ENCODE measurements at places on chromosomes 2 and 18.

DNA sequence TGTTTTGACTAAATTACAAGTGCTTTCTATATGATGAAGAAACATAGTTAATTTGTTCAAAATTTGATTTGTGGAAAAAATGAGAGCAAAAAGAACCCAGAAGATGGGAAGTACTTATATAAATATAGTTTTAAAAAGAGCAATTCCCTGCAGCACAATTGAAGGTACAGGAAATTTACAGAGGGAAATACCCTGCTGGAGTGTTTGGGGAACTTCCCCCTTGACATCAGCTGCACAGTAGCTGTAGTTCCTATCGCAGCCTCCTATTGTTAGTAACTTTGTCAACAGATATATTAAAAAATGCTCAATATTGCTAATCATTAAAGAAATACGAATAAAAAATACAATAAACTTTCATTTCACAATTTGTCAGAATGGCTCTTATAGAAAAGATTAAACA, 1118.8 kb upstream of the ZEB2 start:
- no peak for DNase-seq

DNA sequence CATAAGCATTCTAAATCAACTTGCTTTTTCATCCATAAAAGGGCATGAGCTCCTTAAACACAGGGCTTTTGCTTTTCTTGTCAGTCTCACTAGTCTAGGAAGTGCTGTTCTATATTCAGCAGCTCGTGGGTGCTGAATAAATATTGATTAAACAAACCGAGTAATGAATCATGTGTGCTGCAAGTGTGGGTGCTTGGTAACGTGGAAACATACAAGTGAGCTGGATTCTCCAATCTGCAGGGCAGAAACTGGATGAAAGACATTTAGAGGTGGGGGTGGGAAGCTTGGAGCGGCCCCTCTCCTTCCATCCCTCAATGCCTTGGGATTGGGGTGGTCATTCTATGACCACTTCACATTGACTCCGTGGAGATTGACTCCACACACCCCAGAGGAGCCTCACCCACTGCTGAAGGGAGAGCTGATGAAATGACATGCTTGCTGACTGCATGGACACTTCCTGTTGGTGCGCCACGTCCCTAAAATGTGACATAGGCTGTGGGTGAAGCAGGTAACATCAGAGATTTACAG, 114.6 kb downstream of the DOCK10 start:
- DNase-seq, result no peak

DNA sequence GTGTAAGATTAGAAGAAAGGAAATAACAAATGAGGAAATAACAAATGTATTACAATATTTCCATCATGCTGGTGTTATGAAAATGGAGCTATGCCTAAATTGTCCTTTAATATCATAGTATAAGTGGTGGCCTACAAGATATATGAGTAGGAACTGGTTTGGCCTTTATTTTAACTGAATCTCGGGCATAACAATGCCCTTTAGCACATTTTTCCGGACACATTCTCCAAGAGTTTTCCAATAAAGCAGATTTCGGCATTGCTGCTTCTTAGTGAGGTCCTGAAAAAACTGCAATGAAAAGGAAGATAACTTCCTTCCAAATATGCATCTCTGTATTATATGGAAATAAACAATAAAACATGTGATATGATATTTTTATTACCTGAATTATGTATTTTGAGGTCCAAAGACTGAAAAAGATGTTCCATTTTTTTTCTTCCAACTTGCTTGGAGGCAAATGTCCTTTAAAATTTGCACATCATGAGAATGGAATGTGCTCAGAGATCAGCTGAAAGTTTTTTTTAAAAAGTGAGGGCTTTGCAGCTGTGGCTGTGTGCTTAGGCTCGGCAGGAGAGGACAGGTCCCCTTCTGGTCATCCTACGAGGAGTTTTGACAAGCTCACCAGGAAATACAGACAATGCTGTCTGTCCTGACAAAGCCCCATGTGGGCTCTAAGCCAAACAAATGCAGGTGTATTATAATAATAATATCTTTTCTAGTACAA, 132.3 kb upstream of the RND3 start:
- no peak for DNase-seq

- DNase-seq, result no peak
These were observed 88.6 kb upstream of the EML6 start for GRCh38 chr2:54634564-54635511.

DNA sequence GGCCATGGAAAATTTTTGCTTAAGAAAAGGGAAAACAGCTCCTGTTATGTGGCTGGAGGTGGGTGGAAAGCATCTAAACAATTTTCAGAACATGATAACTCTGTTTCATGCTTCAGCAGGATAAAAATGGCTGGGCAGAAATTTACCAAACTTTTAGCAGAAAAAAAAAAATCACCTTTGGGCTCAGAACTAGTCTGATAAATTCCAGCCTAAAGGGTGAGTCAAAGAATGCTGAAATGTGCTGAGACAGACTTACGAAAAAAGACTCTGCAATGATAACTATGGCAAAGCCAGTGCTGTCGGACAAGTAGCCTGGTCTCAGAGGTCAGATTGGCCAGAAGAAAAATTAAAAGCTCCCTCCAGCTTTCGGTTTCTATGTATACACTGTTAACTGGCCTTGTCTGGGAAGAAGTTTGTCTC, 123.6 kb downstream of the LRATD1 start:
- DNase-seq, result no peak

- no peak for DNase-seq
These were observed 31.5 kb upstream of the LYPD6B start for GRCh38 chr2:149006883-149007543.

- DNase-seq, result no peak
These were observed 955 bp upstream of the BBS5 start for GRCh38 chr2:169478339-169478738.

DNA sequence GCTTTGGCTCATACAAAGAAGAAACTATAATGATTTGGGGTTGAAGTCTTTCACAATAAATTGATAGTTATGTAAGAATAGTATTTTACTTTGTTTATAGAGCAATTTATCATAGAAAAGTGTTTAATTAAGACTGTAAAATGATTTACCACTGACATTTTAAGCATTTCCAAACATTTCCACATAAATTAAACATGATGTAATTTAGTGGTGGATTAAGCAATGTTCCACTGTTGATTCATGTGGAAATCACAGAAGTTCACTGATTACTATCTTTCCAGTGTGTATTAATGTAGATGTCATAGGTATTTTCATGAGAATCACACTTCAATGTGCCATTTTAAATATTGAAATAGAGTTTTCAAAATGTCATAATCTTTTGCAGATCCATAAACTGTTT, 40.1 kb upstream of the GRB14 start:
- no peak for DNase-seq

GRCh38 chr2:109435901-109436598, 177.7 kb downstream of the SEPTIN10 start:
- DNase-seq, result no peak

DNA sequence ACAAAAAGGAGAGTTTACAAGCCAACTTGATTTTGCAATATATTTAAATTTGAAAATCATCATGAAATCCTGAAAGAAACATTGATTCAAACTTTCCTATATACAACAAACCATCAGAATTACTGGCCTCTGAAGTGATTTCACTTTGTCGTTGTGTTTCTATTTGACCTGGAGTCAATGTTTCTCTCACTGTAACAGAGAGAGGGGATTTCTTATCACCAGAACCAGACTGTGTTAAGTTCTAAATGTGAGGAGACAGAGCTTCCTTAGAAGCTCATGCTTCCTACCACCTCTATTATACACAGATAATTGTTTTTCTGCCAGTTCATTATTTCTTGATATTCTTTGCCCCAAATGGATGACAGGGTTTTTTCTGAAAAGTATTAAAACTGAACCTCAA, 245.0 kb upstream of the RND3 start:
- DNase-seq, result no peak

DNA sequence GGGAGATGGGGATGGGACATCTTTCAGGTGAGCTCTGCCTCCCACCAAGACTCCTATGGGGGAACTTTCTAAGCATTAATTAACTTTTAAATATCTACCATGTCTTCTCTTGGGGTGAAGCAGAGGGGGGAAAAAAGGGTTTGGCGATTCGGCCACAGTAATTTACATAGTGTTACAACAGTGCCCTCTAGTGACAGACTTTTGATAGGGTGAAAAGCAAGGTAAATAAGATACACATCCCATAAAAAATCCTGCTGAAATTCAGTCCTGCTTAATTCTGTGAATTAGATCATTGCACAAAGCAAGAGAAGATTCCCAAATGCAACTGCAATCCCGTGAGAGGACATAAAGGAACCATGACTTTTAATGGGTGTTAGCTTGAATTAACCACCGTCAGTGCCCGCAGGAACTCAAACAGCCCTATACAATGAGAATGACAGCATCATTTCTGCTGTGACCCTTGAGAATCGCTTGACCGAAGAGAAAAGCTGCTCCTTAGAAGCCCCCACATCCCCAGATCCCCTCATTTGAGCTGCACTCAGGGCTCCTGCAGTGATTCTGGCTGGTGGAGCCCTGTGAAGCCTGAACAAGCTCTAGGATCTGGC, 32.8 kb downstream of the FAM124B start:
- DNase-seq, result peak; percentile 29

DNA sequence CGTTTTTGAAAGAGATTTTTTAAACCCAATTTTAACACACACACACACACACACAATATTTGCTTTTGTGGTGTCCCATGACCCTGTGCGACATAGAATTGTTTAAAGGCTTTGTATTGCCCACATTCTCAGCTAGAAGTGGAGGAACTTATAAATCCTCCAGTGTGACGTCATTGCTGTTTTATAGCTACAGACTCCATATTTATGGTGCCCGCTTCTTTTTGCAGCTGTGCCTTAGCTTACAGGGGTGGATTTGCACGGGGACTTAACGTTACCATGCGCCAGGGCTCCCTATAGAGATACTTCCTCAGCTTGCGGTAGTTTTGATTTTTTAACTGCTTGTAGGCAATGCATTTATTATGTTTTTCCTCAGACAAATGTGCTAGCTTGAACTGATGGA, 101.9 kb upstream of the SMIM21 start:
- no peak for DNase-seq

- DNase-seq, result no peak
These were observed 501 bp downstream of the RETREG2 start for GRCh38 chr2:219178377-219179175.

DNA sequence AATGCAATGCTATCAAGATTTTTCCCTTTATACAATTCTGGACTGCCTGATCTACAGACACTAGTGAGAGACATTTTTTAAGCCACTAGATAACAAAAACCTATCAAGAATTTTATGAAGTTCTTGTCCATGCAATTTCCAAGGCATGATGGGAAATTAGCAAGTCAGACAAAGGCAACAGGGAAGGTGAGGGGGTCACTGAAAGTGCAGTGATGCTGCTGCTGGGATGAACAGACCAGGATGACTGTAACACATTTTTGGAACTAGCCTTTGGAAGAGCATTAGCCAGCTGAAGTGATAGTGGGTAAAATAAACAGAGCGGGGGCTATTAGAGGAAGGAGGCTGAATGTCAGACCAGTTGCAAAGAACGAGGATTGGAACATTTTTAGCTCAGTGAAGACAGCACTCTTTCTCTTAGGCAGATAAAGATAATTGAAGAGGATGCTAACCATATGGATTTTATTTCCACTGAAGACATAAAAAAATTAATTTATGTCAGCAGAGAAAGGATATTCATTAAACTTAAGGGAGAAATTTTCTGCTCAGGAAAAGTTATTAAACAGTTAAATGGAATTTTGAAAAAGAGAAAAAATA, 17.9 kb downstream of the NRXN1 start:
- DNase-seq, result peak; percentile 63

GRCh38 chr2:241771286-241772062, 5.1 kb upstream of the GAL3ST2 start:
- DNase-seq, result no peak

- DNase-seq, result peak; percentile 88
These were observed 2.5 kb downstream of the IGFBP5 start for GRCh38 chr2:216692636-216693413.

GRCh38 chr2:181823405-181823804, 68.1 kb upstream of the ITPRID2 start:
- DNase-seq, result no peak

GRCh38 chr18:78974115-78974761, 5.4 kb upstream of the SALL3 start:
- no peak for DNase-seq

- DNase-seq, result peak; percentile 0
These were observed 76.0 kb upstream of the SESTD1 start for GRCh38 chr2:179340678-179341077.

GRCh38 chr18:12234451-12235190, 19.5 kb upstream of the CIDEA start:
- DNase-seq, result no peak

GRCh38 chr18:46570666-46571065, 86.4 kb downstream of the LOXHD1 start:
- no peak for DNase-seq

GRCh38 chr2:68632021-68632420, 11.4 kb upstream of the PROKR1 start:
- DNase-seq, result no peak

DNA sequence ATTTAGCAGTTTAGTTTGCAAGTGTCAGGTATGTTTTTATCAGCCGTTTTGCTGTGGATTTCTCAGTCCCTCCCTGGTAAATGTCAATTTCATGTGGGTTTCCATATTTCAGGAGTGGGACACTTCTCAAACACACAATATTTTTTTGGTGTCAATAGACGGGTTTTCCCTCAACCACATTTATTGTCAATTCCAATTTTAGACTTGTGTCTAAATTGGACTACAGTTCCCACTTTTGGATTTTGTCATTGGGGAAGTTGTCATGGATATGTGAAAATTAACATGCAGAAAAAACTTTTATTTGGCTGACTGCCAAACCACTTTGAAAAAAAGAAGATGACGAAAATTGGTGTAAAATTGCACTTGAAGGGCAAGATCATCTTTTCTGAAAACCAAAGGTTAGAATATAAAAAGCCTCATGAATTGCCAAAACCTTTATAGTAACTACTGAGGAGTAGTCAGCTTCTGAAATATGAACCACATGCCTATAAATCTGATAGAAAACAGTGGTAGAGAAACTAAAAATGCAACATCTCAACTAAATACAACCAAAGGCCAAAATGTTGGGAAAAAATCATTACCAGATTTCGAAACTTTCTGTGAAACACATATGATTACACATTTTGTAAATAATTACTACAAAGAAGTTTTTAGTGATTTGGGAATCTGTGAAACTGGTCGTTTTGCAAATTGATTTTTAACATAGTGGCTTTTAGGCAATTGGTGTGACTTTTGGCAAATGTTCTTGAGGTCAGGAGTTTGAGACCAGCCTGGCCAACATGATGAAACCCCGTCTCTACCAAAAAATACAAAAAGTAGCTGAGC, 106.4 kb downstream of the BCL2L11 start:
- DNase-seq, result no peak

DNA sequence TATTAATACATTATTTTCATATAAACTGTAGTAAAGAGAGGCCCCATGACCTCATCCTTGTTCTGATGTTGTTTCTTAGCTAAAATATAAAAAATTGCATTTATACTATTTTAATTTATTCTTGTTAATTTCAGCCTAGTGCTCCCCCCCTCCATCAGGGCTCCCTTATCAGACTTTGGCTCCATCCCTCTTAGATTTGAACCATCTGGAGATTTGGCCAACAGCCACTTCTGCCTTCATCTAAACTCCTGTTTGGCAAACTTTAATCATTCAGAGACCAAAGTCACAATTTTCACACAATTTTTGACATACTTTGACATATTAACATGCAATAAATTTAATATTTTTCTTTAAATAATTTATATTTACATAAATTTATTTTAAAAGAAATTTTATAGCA, 569.3 kb downstream of the TDRD15 start:
- DNase-seq, result no peak

- no peak for DNase-seq
These were observed 4.9 kb downstream of the KLHL30 start for GRCh38 chr2:238143239-238143951.

Data from NCI-H1092 (cell line).